ENCODE measurements at places on chromosomes 12 and 14.

DNA sequence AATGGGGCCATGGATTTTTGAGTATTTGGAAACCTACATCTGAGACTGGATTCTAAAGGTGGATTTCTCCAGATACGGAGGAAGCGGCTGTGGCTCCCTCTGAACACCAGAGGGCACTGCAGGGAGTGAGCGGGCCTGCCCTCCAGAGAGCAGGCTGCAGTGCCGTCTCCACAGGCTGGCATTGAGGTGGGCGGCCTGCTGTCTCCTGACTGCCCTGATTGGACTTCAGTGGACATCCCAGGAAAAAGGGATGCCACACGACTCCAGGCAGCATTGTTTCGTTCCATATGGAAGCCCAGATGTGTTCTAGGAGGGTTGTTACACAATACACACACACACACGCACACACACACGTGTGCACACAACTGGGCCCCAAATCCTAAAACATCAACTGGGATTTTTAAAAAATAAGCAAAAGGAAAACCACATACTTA is 20.9 kb upstream of the ANO2 start:
- DNase-seq: peak; percentile 6

- no peak for DNase-seq
Measured at GRCh38 chr12:99253068-99253467, 394.5 kb upstream of the GARIN6 start.

DNA sequence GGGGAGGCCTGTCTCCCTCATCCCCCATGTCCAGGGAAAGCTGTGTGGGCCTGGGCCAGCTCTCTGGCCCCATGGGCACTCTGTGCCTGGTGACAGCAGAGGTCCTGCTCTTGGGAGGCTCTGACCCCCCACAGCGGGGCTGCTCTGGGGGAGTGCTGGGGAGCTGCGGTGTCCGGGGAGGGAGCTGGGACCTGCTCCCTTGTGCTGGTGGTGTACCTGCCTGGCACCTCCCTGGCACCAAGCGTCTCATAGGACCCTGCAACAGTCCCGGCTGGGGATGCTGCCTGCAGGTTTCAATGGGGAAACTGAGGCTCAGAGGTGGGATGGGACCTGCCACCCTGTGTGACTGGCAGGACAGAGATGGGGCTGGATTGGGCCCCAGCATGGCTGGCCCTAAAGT is 111.3 kb downstream of the KIF26A start:
- DNase-seq: no peak

DNA sequence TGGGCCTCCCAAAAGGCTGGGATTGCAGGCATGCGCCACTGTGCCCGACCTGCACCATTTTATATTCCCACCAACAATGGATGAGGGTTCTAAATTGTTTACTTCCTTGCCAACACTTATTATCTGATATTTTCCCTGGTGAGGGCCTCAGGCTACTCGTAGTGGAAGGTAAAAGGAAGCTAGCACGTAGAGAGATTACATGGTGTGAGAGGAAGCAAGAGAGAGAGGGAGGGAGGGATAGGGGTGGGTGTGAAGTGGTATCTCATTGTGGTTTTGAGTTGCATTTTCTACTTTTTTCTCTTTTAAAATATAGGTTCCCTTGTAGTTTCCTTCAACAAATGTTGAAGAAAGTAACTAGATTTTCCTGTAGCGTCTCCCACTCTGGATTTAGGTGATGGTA is 30.9 kb downstream of the MYO1H start:
- no peak for DNase-seq

DNA sequence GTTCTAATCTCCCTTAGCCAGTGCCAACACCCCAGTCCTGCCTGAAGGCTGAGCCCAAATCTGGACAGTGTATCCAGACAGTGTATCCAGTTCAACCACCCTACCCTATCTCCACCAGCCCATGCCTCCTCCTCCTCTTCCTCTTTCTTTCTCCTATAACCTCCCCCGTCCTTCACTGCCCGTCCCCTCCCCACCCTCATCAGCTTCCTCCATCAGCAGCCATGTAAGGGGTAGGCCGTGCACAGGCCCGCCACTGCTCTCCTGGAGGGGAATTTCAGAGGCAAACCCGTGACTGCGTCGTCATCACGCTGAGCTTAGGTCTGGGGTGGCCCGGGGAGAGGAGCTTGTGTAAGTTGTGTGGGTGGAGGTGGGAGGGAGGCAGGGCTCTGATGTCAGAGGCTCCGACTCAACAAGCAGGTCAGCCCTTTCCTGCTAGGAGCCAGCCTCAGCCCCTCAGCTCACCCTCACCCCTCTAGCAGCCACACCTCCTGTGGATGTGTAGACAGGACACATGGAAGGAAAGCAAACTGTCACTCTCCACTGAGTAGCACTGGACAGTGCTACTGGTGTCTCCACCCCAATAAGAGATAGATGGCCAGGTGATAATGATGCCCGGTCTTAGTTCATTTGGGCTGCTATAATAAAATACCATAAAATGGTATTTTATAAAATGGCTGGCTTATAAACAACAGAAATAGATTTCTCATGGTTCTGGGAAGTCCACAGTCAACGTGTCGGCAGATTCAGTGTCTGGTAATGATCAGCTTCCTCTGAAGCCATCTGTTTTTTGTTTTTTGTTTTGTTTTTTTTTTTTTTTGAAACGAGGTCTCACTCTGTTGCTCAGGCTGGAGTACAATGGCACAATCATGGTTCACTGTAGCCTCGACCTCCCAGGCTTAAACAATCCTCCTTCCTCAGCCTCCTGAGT is 50.5 kb downstream of the IRF2BPL start:
- peak; percentile 30 for DNase-seq

- DNase-seq: no peak
Measured at GRCh38 chr14:86168371-86168770, 638.4 kb downstream of the FLRT2 start.

GRCh38 chr14:68866991-68867533 is 74.2 kb upstream of the ZFP36L1 start:
- no peak for DNase-seq

DNA sequence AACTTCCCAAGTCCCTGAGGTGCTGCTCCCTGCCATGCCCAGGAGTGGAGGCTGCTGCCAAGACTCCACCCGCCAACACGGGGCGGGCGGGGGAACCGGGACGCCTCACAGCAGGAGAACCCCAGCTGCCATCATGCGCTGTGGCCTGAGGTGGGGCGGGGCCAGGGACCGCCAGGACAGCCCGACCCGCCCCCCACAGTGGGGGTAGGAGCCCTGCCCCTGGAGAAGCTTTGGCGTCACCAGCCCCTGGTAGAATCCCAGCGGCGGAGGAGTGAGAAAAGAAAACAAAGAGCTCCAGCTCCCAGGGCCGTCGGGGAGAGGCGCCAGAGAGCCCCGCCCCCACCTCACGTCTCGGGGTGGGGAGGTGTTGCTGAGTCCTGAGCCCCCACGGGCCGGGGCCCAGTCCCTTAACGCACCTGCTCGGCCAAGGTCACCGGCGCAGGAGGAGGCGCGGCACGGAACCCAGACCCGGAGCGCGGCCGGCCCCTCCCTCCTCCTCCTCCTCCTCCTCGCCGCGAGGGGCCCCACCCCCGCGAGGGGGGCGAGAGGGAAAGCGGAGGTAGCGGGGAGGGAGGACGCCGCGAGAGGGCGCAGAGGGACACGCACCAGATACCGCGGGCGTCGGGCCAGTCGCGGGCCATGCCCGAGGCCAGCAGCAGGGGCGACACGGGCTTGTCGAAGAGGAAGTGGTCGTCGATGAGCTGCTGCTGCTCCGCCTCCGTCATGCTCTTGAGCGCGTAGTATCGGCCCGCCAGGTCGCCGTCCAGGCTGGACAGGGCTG is 1.8 kb downstream of the CKB start:
- DNase-seq: peak; percentile 41

GRCh38 chr12:123678981-123679380 is 8.1 kb downstream of the TCTN2 start:
- DNase-seq: no peak

GRCh38 chr12:207804-208203 is 6.2 kb downstream of the SLC6A12 start:
- DNase-seq: no peak

DNA sequence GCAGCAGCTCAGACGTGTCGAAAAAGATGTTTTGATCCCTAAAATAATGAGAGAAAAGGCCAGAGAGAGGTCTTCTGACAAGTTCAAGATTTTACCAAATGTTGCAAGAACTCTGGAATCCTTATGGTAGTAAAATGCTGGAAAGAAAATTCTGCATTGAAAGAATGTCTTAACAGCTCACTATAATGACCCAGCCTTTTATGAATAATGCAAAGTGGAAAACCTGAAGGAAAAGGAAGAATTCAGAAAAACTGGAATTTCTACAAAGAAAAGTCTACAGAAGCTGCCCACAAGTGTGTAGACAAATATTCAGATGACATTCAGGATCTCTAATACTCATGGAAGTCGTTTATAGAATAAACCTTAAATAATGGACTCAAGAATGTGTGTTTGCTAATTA is 1.8 kb upstream of the CCDC88C start:
- no peak for DNase-seq

DNA sequence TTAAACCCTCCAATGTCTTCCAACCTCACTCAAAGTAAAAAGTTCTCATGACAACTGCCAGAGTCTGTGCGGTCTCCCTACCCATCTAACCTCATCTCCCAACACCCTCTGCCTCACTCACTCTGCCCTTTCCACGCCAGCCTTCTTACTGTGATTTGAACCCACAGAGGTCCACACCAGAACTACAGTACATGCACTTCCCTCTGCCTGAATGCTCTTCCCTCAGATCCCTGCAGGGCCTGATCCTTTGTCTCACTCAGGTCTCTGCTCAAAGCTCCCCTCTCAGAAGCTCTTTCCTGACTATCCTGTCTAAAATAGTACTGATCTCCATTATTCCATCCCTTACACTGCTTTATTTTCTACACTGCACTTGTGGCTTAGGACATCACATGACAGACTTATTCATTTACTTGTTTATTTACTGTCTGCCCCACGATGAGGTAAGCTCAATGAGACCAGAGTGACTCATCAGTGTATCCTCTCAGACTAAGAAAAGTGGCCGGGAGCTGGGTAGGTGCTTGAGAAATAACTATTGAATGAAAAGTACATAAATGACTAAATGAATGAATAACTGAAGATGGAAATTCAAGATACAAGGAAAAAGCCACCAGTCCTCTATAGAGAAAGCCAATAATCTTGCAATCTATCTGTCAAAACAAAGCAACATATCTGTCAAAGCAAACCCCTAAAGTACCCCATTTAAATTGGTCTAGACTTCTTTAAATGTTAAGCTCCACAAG is 17.1 kb downstream of the POMT2 start:
- DNase-seq: no peak

DNA sequence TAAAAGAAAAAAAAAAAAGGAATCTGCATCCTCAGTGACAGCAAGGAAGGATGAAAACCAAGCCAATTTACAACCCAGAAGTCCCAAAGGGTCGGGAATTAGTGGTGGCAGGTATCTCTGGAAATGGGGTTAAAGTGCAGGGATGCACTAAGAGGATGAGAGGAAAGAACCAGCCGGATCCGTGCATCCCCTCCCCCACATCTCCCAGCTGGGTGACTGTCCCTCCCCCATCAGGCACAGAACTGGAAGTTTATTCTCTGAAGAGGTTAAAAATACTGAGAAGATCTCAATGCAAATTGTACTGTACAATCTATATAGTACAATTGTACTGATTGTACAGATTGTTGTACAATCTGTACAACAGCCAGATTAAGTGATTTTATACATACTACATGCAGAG is 15.4 kb downstream of the CLMN start:
- DNase-seq: no peak

DNA sequence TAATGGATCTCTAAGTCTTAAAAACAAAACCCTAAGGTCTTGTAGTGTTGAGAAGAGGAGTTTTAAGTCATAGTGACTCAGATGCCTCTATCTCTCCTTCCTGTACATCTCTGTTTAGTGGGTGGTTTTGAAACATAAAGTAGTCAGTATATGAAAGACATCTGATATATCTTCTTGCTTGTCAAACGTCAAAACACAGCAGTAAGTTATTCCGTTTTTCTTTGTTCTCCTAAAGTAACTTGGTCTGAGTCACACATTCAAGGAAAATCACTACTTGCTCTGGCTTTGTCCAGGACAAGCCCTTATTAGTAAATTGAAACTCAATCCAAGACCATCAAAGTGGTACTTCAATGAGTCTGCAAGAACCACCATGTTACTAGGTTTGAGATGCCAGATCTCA is 1172.5 kb downstream of the BCL11B start:
- no peak for DNase-seq

DNA sequence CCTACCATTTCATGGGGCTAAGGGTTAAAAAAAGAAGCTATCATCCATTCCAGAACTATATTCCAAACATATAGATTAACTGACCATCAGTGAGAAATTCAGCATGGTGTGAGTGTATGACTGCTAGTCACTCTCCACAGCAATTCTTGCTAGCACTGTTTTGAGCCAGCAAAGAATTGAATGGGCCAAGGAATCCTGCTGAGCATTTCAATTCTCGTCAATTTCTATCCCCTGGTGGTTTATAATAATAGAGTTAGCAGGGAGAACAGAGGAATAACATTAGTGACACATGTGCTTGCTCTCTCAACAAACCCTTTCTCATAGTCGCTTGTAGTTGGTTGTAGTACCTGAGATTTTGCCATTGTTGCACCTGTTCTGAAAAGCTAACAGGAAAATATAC is 7.2 kb downstream of the MBIP start:
- DNase-seq: no peak

DNA sequence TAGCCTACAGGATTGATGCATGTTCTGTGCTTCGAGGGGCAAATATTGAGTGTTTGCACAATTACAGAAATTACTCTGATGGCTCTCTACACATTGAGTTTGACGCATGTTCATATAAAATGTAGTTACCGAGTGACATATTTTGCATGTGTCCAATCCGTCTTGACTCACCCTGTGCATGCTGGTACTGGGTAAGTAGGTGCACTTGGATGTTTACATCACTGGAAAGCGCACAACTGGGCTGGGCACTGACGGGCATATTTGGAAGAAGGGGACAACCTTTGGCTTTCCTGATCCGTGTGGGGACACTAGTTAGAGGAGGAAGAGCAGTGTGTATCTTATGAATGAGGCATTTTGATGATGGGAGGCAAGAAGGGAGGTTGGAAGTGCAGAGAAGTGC is 4.9 kb upstream of the KRT6A start:
- DNase-seq: no peak

DNA sequence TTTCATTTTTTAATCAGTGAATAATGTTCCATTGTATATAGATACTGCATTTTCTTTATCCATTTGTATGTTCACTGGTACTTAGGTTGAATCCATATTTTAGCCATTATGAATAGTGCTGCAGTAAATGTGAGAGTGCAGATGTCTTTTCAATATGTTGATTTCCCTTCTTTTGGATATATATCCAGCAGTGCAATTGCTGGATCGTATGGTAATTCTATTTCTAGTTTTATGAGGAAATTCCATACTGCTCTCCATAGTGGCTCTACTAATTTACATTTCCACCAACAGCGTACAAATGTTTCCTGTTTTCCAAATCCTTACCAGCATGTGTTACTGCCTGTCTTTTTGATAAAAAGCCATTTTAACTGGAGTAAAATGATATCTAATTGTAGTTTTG is 288.5 kb upstream of the GARIN2 start:
- DNase-seq: no peak
